SW 1271 (cell line): ENCODE measurements at places on chromosomes 11 and 22.

- DNase-seq, result no peak
Measured at GRCh38 chr11:61841636-61842527, 13.8 kb downstream of the FADS2 start.

GRCh38 chr22:49159711-49160110, 668.0 kb downstream of the BRD1 start:
- no peak for DNase-seq

DNA sequence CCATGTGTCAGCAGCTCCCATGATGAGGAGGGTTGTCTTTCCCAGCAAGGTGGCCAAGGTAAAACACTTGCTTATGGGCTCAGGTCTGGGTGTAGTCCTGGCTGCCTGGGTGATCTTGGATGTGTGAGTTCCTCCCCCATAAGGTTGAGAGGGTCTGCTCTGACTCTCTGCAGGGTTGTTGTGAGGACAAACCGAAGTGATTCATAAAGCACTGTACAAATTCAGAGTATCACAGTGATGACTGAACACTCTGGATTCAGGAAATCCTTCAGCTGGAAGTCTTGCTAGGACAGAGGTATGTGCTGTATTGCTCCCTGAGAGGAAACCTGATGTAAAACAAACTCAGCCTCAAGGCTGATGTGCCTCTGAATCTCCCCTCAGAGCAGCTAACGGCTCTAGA, 220.9 kb upstream of the PITPNB start:
- DNase-seq, result peak; percentile 10

DNA sequence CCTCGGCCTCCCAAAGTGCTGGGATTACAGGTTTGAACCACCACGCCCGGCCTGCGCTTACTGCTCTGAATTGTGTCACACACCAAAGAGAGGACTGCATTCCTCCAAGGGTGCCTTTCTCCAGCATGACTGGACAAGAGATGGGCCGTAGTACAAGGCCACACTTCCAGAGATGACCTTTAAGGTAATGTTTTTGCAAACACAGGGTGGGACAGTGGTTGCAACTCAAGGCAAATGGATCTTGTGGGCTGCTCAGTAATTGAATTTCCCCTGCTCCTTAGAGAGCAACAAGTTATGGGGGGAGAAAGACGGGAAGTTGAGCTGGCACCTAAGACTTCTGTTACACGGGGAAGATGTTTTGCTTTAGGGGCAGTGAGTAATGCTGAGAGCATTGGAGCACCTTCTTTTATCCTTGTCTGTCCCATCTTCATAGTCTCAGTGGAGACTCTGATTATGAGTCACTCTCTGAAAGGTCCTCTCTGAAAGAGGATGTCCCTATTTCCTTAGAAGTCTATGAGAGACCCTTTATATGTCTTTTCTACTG, 66.3 kb downstream of the C11orf91 start:
- DNase-seq, result peak; percentile 58

DNA sequence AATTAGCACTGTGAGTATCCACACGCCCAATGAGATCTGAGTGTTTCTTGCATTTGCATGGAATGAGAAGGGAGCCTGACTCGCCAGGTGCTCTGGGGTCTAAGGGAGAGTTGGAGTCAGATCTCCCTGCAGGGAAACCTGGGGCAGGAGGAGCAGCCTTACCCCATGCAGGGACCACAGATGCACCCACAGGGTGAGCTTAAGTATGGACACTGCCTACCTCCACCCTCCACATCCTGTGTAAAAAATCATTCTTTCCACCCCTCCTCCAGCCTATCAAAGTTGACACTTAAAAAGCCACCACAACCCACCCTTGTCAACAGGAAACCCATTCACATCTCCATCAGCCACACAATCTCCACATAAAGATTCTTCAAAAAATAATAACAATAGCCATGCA, 67.0 kb upstream of the IGLL5 start:
- no peak for DNase-seq

- DNase-seq, result peak; percentile 13
Measured at GRCh38 chr11:46352063-46352841, 5.0 kb downstream of the DGKZ start.

DNA sequence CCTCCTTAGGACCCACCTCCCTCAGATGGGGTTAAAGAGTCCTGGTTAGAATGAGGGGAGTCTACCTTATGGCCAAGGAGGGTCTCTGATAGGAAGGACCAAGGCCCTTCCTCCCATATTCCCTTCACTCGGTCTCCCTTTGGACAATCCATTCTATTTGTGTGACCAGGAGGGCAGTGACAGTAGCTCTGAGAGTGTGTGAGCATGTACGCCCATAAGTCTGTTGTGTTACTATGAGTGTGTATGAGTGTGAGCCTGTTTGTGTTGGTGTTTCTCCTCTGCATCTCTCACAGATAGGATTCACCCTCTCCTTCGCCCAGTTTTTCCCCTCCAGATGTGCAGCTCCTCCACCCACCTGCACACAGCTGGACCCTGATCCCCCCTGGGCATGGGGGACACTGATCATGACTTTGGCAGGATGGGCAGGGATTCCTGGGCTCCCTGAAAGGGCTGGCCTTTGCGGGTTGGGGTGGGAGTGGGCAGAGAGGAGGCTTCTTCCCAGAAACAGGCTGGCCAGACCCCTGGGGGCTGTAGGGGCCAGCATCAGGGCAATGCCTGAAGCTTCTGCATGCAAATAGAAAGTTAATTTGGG, 14.5 kb downstream of the PHLDB1 start:
- peak; percentile 7 for DNase-seq
